Right lung (tissue), 10 donors: ENCODE measurements at places on chromosomes 5 and 9. TPM values are rescaled to one million over a fixed set of nuclear protein-coding genes. Genes with fewer than 3 reads are reported as not detected.

DNA sequence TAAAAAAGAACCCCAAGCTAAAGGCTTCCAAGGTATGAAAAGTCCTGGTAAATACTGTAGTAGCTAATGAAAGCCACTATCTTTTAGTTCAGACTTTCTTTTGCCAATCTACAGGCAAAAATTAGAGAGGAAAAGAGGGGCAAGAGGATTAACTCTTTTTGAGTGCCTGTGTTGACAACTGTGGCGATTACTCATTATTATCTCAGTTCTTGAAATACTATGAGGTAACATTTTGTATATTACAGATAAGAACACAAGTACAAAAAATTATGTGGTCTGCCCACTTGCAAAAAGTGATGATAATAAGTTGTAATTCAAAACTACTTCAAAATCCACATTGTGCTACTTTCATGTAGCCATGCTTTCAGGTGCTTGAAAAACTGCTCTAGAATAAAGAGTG lies 144.0 kb downstream of the DTWD2 start:
- DNase-seq: no peak

GRCh38 chr9:84867186-84867585 lies 197.7 kb downstream of the NTRK2 start:
- no peak for DNase-seq

Gene GRIN3A
- 1.8 TPM for polyA plus RNA-seq

GRCh38 chr9:104907278-104907951 lies 20.5 kb downstream of the ABCA1 start:
- DNase-seq: no peak

GRCh38 chr9:123074628-123075027 lies 41.2 kb downstream of the GPR21 start:
- DNase-seq: no peak

- no peak for DNase-seq
These were observed 36.2 kb downstream of the PLAC8L1 start for GRCh38 chr5:146068977-146069779.

GRCh38 chr5:84376346-84376745 lies 8.3 kb downstream of the EDIL3 start:
- no peak for DNase-seq

GRCh38 chr9:6656614-6657300 lies 11.2 kb upstream of the GLDC start:
- no peak for DNase-seq

Gene ZNF483
- 3.3 TPM for polyA plus RNA-seq

DNA sequence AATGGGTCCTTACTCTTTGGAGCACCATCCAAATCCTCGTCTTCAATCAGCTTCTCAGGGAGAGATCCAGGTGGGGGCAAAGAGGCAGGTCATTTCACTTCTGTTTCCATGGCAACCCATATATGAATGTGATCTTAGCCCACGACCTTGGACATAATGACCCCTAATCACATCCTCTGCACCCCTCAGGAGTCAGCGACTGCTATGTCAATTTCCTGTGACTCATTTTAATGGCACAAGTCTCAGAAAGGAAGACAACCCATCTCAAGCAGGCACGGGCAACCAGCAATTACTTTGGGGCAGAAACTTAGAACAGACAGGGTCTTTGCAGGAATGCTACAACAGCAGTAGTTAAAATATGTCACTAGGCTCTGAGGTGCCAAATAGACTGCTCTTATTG lies 591.2 kb downstream of the TLR4 start:
- no peak for DNase-seq

GRCh38 chr5:62542720-62543119 lies 35.9 kb upstream of the LRRC70 start:
- no peak for DNase-seq

DNA sequence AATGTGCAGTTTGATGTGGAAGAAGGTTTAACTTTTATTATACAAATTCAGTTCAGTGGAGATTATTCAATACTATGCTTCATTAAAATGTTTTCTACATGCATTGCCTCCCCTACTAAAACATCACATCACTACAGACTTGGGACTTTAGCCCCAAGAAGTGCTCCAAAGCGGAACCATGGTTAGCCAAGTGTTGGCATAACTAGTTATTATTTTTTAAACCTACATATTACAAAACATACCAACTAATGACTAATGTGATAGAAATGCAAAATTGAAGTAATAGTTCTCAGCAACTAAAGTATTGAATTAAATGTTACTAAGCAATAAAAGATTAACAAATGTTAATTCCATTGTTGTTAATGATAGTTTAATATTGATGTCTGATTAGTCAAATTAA lies 74.5 kb downstream of the XRCC4 start:
- no peak for DNase-seq

Gene GPX8
- 63.9 TPM for polyA plus RNA-seq

GRCh38 chr5:55407059-55407684 lies 99.4 kb downstream of the MTREX start:
- no peak for DNase-seq

DNA sequence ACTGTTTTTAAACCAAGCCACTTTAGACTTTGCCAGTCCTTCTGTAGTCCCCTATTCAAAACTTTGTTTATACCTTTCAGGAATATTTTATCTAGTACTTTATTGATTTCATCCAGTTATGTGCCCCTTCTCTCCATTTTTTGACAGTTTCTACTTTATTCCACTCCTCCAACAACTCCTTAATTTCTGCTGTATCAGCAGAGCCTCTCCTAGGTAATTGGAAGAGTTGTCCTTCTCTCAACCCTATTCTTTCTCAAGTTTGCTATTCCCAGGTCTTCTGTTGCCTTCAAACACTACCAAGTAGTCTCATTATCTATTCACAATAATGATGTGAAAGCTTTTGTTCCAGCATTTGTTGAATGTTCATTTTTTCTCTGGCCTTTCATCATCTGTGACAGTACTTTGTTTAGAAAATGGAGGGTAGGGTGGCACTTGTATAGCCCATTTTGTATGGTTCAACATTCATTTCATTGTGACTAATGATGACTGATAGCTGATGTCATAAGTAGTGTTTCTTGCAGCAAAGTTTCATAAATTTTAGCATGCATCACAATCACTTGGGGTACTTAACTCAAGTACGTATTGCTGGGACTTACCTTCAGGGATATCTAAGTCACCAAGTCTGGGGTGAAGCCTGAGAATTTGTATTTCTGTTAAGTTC lies 204.4 kb upstream of the DMRT1 start:
- DNase-seq: no peak

DNA sequence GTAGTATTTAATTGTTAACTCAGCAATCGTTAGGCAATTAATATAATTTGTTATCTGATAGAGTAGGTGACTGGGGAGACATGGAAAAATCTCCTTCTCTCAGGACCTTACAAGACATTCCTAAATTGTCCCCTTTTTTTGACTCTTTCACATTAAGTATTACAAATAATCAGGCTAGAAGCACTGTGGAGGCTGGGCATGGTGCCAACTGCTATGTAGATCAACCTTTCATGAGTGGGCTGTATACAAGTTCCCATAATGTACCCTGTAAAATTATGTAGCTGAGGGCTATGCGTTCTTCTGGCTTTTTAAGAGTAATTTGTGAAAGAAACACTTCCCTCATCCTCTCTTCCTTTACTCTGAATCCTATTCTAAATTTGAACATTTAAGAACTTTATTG lies 140.2 kb downstream of the NFIB start:
- DNase-seq: no peak

Gene CDKN2B
- polyA plus RNA-seq: 0.25 TPM

DNA sequence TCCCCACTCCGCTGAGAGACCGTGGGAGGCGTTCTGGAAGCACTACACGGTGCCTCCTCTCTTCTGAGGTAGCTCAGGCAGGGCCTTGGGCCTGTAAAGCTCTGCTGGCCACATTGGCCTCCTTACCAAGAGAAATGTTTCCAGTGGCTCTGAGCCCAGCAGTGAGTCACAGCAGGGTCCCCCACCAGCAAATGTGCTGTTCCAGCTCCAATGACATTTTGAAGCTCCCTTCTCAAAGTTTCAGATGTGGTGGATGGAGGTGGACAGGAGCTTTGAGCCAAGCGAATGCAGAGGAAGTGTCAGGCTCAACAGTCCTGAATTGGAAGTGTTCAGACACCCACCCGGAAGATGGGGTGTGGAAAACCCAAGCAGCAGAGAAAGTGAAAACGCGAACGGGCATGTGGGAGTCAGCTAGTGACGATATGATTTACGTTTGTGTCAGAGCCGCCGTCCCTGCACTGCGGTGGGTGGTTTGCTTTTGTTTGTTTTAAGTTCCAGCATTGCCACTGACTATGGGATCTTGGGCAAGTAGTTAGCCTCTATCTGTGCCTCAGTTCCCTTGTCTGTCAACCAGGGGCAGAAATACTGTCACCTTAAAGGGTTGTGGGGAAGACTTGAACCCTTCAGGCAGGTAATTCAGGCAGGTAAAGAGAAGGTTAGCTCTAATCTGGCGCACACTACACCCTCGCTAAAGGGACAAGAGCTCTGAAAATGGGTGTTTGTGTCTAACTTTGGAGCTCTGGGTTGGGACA lies 38.2 kb downstream of the C5orf15 start:
- DNase-seq: no peak

Gene SPINK13
- polyA plus RNA-seq: 0.73 TPM
